ENCODE measurements at places on chromosomes 13 and 19. TPM values are rescaled to one million over a fixed set of nuclear protein-coding genes. Genes with fewer than 3 reads are reported as not detected.

DNA sequence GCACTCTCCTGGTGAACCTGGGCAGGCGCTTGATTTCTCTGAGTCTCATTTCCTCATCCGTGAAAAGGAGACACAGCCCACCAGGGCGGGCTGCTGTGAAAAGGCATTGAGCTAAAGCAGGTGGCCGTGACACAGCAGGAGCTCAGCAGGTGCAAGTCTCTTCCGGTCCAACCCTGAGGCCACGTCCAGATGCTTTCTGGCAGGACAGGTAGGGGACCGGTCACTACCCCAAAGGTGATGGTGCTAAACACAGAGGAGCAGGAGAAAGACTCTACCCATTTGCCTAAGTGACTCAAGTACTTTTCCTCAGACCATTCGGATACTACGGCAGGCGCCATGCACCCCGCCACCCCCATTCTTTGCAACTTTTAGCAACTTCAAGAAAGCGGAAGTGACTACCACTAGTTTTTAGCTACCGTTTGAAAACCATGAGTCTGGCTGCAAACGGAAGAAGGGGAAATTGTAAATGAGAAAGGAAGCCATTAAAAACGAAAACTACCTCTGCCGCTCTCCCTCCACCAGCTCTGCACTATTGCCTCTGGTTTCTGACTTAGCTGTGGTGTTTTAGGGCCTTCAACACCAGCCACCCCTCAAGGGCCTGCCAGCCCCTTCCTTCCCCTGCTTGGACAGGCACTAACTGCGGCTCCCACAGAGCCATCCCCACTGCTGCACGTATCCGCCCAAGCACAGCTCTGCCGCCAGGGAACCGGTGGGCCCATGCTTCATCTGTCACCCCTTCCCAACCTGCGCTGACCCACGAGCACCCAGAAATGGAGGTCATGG is 4.8 kb downstream of the PPP6R1 start:
- no peak for DNase-seq

GRCh38 chr13:30569901-30570576 is 47.7 kb upstream of the USPL1 start:
- DNase-seq, result no peak

DNA sequence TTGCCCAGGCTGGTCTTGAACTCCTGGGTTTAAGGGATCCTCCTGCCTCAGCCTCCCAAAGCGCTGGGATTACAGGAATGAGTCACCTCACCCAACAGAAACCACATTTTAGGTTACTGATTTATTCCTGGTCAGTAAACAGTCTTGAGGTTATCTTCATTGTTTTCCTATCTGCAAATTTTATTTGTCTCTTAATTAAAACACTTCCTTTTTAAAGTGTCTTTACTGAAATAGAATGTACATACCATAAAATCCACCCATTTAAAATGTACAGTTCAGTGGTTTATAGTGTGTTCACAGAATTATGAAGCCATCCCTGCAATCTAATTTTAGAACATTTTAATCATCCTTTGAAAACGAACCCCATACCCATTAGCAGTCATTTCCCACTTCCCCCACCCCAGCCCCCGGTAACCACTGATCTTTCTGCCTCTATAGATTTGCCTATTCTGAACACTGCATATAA is 63.0 kb downstream of the MAP4K1 start:
- no peak for DNase-seq

TECR gene
- total RNA-seq, result 178 TPM

ZNF302 gene
- total RNA-seq, result 45.3 TPM
